Activated naive CD8-positive, alpha-beta T cell treated with anti-CD3 and anti-CD28 coated beads, Interleukin-2, amount 50 U/mL, for 24 hours (primary cell): ENCODE measurements at places on chromosomes 13 and 19.

DNA sequence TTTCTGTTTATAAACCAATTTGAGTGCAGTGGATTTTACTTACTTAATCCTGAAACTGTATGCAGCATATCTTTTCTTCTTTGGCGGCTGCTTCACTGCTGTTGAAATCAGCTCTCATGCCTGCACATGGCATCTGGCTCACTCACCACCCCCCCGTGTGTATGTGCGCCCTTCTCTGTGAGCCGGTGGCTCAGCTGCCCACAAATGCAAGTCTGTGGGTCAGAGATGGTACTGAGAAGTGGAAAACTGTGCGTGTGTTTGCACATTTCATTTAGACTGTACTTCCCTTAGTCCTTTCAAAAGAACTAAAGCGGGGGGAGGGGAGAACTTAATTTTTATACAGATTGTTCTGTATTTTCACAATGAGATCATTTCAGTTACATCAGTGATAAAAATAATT is 307.6 kb downstream of the SHISA2 start:
- H3K4me3 ChIP-seq, result no peak overlapping the region
- no peaks in the 10 kb centered on the region for H3K27me3 ChIP-seq
- H3K36me3 ChIP-seq, result no peaks in the 10 kb centered on the region
- H3K4me1 ChIP-seq, result no peaks in the 10 kb centered on the region
- H3K27ac ChIP-seq, result no peak overlapping the region
- no peak for DNase-seq

DNA sequence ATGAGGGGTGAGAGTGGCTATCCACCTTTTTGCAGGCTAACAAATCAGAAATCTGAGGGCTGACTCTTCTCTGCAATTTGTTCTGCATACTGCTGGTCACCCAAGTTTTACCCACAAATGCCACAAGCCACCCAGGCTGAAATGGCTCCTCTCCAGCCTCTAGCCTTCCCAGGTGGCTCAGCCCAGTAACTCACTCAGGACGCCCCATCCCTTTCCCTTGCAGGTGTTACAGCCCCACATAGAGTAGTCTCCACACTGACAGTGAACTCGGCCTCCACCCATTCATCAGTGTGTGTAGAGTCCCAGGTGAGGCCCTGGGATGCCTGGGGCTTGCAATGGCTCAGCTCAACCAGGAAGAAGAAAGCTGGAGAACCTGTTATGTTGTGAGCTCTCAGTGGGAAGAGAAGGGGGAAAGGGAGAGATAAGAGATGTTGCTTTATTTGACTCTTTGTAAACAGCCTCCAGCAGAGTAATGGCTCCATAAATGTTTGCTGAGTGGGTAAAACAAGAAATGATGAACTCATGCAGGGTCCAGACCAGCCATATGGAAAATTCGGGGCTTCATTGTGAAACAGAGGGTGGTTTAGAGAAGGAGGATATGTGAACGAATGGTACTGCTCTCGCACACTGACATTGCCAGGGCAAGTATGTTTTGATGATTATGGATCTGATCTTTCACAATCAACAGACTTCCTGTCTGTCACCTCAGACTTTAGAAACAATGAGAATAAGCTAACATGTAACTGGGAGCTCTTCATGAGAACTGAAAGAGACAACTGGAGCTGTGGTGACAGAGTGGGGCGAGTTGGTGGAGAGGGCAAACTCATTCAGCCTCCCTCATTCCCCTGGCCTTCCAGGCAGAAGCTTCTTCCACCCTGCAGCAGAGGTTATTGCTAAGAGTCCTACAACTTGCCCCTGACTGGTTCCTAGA is 74.2 kb upstream of the RFC3 start:
- peaks cover 29% of the 10 kb centered on the region for H3K4me1 ChIP-seq
- H3K36me3 ChIP-seq, result no peaks in the 10 kb centered on the region
- H3K4me3 ChIP-seq, result no peak overlapping the region

DNA sequence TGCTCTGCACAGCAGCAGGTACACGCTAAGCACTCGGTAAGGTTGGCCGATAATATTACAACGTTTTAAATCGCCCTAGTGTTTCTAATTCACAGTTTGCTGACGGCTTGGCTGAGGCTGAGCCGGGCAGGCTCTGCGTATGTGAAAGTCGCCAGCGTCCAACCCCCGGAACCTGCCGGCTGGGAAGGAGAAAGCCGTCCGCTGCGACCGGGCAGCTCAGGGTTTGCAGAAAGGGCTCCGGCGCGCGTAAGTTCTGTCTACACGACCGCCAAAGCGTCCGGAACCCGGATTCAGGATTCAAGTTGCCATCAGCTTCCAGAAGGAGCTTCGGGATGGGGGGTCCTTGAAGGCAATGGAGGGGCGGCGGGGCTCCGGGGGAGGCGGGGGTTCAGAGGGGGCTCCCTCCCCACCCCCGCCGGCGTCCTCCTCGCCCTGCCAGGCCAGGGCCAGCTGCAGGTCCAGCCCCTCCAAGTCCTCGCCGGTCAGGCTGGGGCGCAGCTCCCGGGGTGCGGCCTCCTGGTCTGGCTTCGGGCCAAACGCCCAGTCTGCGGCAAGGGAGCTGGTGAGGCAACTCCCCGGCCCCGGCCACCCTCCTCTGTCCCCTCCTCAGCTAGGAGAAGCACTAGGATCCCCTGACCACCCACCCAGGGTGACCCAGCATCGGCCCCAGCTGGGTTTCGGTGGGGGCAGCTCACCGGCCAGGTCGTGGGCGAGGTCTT is 575 bp downstream of the SMIM44 start:
- H3K27ac ChIP-seq, result no peak overlapping the region
- H3K4me1 ChIP-seq, result peaks cover 8% of the 10 kb centered on the region
- no peak for DNase-seq
- H3K27me3 ChIP-seq, result no peaks in the 10 kb centered on the region

GRCh38 chr13:64925727-64926126 is 2304.4 kb downstream of the PCDH9 start:
- DNase-seq, result no peak
- H3K36me3 ChIP-seq, result no peaks in the 10 kb centered on the region
- no peak overlapping the region for H3K4me3 ChIP-seq
- H3K27me3 ChIP-seq, result no peaks in the 10 kb centered on the region
- H3K27ac ChIP-seq, result no peak overlapping the region

GRCh38 chr13:99376924-99377323 is 69.7 kb upstream of the GPR183 start:
- H3K4me1 ChIP-seq, result peaks cover 92% of the 10 kb centered on the region
- H3K27ac ChIP-seq, result peak overlapping the region; percentile 84
- peak; percentile 2 for DNase-seq
- H3K36me3 ChIP-seq, result peaks cover 52% of the 10 kb centered on the region

DNA sequence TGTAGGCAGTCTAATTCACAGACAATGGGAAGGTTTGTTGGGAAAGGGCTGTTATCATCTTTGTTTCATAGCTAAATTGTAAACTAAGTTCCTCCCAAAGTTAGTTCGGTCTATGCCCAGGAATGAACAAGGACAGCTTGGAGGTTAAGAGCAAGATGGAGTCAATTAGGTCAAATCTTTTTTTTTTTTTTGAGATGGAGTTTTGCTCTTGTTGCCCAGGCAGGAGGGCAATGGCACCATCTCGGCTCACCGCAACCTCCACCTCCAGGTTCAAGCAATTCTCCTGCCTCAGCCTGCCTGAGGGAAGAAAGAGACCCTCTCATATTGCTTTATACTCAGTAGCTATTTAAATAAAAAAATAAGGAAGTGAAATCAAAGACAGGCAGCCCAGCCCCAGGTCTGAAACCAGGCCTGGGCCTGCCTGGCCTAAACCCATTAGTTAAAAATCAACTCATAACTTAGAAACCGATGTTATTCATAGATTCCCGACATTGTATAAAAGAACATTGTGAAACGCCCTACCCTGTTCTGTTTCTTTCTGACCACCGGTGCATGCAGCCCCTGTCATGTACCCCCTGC is 297.4 kb upstream of the SGCG start:
- DNase-seq, result no peak
- H3K4me1 ChIP-seq, result no peaks in the 10 kb centered on the region
- H3K27ac ChIP-seq, result no peak overlapping the region
- H3K27me3 ChIP-seq, result no peaks in the 10 kb centered on the region
- no peaks in the 10 kb centered on the region for H3K36me3 ChIP-seq
- no peak overlapping the region for H3K4me3 ChIP-seq

GRCh38 chr13:96020931-96021330 is 32.3 kb downstream of the UGGT2 start:
- no peaks in the 10 kb centered on the region for H3K36me3 ChIP-seq
- DNase-seq, result no peak

DNA sequence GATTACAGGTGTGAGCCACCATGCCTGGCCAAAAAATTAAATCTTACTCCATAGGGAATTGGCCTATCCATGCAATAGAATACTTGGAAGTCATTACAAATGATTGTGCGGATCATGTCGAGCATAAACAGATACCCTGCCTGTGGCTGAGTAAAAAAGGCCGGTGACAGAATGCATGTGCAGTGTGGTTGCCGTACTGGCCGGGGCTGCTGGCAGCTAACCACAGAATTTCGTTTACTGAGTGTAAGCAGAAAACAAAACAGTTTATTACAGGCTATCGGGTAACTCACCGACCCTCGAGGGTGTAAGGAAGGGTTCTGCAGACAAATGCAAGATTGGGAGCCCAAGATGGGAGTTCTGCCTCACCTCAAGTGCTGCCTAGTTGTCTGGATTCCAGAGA is 127.7 kb downstream of the ZIC5 start:
- no peak overlapping the region for H3K27ac ChIP-seq
- no peaks in the 10 kb centered on the region for H3K27me3 ChIP-seq
- no peaks in the 10 kb centered on the region for H3K4me1 ChIP-seq
- H3K36me3 ChIP-seq, result no peaks in the 10 kb centered on the region

DNA sequence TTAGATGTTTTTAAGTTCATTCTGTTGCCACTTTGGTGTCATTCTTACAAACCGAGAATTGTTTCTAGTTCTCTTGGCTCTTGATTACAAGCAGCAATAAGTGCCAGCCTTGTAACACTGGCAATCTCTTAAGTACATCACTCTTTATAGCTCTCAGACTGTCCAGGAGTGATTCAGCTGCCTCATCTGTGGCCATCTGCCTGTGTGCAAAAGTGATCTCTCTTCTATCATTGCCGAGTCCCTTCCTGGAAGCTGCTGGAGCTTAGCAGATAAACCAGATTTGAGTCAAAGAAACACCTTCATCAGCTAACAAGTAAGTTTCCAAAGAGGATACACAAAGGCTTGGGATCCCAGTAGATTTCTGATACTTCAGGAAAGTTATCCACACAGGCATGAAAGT is 23.2 kb downstream of the STOML3 start:
- H3K4me3 ChIP-seq, result no peak overlapping the region
- no peaks in the 10 kb centered on the region for H3K27me3 ChIP-seq
- H3K36me3 ChIP-seq, result no peaks in the 10 kb centered on the region
- H3K4me1 ChIP-seq, result no peaks in the 10 kb centered on the region
- DNase-seq, result no peak

DNA sequence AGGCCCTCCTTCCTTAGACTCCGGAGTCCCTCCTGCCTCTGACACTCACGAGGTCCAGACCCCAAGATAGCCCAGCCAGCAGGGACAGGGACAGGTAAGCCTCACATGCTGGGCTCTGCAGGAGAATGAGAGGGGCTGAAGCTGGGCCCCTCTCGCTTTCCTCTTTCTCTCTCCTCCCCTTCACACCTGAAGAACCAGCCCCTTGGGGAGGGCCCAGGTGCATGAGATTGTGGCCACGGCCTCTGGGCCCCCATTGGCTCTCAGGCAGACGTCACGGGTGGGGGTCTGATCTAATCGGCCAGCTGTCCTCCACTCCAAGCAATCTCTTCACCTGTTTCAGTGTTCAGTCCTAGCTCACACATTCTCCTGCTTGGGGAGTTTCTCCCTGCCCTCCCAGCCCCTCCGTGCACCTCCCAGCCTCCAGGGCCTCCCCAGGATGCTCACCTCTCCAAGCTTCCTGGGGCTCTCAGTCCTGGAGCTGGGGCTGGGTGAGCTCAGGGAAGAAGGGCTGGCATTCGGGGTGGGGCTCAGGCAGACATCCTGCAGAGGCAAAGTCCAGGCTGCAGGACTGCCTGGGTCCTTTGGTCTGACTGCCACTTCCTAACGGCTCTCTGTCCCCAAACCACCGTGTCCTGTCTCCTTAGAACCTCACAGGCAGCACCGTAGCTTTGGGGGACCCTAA is 2.8 kb downstream of the TMEM150B start:
- no peak overlapping the region for H3K27ac ChIP-seq
- H3K4me3 ChIP-seq, result no peak overlapping the region
- no peaks in the 10 kb centered on the region for H3K4me1 ChIP-seq
- no peak for DNase-seq
- peaks cover 10% of the 10 kb centered on the region for H3K27me3 ChIP-seq

DNA sequence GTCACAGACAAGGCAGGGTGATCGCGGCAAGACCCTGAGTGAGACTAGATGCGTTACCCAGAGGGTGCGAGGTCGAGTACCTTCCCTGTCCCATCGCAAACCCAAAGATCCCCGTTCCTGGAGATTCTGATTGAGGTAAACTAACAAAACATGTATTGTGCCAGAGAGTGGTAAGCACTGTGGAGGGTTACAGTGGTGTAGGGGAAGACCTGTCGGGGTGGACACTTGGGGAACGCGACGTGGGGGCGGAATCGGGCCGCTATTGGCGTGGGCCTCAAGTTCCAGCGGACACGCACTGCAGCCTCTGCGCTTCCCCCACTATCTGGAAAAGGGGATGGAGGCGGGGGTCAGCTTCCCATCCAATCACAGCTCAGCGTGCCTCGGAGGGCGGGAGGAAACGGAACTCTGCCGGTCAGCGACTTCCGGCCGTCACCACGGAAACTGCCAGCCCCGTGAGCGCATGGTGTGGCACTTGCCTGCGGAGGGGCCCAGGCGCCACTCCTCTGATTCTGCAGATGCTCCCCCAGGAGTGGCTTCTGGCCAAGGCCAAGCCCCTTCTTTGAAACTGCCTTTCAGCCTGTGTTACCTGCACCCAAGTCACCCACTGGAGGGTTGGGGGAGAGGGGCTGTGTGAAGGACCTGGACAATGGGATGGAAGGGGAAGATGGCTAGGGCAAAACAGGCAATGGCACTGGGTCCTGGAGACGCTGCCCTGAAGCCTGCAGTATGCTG is 1.0 kb upstream of the UBE2M start:
- H3K4me1 ChIP-seq, result peaks cover 80% of the 10 kb centered on the region
- peaks cover 2% of the 10 kb centered on the region for H3K27me3 ChIP-seq
- peak overlapping the region; percentile 94 for H3K4me3 ChIP-seq
- H3K27ac ChIP-seq, result peak overlapping the region; percentile 100

DNA sequence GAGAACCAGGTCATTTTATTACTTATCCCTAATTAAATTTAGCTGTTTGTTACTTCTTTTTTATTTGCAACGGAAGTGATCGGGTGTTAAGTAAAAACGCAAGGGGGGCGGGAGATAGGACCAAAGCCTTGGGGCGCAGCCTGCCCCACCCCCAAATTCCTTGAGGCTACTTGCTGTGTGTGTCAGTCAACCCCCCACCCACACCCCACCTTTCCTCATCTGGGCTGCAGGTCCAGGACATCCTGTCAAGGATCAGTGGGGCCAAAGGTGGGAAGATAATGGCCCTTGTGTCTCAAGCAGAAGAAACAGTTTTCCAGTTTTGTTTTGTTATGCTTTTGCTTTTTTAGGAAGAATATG is 1.2 kb upstream of the FOXO1 start:
- H3K4me1 ChIP-seq, result peaks cover 44% of the 10 kb centered on the region
- H3K4me3 ChIP-seq, result peak overlapping the region; percentile 85

- H3K4me3 ChIP-seq, result no peak overlapping the region
- no peak overlapping the region for H3K27ac ChIP-seq
- H3K36me3 ChIP-seq, result no peaks in the 10 kb centered on the region
- DNase-seq, result peak; percentile 52
These were observed 5.0 kb downstream of the MVB12A start for GRCh38 chr19:17424743-17425365.
